Stimulated activated CD4-positive, alpha-beta T cell treated with anti-CD3 and anti-CD28 coated beads, Interleukin-4, amount 100 ng/mL, for 48 hours (primary cell): ENCODE measurements at places on chromosomes 2 and 18.

GRCh38 chr2:21165350-21165749 lies 41.6 kb downstream of the TDRD15 start:
- DNase-seq: no peak

DNA sequence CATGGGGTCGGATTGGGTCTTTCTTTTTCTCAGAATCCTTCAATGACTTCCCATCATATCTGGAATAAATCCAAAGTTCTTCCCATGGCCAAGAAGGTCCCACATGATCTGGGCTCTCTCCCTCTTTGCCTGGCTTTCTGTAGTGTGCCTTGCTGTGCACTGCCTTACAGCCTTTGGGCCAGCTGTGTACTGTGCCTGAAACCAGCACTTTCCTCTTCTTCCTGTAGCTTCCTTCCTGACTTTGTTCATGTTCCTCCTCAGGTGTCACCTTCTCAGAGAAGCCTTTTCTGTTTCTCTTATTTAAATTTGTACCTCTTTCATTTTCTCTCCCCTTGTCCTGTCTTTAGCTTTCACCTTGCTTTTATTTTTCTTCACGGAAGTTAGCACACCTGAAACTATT lies 4.3 kb upstream of the CDCA7 start:
- no peak for DNase-seq

DNA sequence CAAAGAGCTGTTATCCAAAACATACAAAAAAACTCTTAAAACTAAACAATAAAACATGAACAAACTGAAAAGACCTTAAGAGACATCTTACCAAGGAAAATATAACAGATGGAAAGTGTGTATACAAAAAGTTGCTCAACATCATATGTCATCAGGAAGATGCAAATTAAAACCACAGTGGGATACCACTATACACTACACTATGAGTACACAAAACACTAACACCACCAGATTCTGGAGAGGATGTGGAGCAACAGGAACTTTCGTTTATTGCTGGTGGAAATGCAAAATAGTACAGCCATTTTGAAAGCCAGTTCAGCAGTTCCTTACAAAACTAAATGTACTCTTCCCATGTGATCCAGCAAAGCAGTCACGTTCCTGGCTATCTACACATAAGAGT lies 221.4 kb downstream of the CMPK2 start:
- no peak for DNase-seq

DNA sequence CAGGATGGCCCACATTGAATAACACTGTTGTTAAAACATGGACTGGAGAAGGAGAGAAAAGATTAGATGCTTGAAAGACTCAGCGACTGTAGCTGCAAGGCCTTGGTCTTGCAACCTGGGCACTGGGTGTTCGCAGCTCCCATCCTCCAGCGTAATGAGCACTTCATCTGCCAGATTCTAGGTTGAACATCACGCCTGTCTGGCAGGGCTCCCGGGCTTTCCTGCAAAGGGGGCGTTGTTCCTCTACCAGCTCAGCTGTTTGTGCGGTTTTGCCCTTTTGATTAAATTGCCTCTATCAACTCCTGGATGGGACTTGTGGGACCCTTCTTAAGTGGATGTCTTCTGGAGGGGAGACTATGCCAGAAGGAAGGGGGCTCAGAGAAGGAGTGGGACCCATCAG lies 215.4 kb downstream of the KLHL29 start:
- no peak for DNase-seq

DNA sequence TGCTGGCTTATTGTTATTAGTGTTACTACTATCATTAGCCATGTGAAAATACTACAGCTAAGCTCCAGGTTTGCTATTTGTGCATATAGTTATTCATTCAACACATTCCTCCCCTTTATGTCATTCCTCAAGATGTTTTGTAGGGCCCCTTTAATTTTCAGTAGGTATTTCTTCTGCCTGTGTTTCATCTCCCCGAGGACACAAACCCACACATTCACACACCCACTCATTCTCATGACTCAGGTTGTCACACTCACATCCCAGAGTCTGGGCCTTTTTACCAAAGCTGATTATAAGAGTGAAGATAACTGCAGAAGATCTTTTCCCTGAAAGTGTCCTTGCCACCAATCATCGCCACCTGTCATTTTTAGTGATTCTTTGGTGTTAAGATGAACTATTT lies 68.6 kb upstream of the SPOPL start:
- no peak for DNase-seq

DNA sequence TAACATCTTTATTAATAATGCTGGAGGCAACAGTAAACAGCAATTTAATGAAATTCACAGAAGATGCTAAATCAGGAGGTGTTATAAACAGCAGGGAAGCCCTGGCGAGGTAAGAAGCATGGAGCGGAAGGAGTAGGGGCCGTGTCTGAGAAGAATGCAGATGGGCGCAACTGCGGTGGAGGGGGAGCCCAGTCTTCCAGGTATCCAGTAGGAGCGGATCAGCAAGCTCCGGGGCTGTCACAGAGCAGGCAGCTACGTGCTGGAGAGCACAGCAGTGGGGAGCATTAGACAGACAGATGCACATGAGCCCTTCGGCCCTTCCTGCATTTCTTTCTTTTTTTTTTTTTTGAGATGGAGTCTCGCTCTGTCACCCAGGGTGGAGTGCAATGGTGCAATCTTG lies 82.3 kb downstream of the SH3RF3 start:
- no peak for DNase-seq
